ENCODE measurements at places on chromosomes 11 and 22.

DNA sequence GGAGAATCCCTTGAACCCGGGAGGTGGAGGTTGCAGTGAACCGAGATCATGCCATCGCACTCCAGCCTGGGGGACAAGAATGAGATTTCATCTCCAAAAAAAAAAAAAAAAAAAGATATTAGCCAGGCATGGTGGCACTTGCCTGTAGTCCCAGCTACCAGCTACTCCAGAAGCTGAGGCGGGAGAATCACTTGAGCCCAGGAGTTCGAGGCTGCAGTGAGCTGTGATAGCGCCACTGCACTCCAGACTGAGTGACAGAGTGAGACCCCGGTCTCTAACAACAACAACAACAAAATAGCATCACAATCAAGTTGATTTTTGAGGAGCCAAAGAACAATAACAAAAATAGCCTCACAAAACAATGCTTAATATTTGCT, 2.3 kb downstream of the PMM1 start:
- DNase-seq, result no peak

- no peak for DNase-seq
These were observed 103.4 kb downstream of the RPL27A start for GRCh38 chr11:8785998-8786397.

- no peak for DNase-seq
These were observed 268.3 kb downstream of the MN1 start for GRCh38 chr22:27533105-27533745.

- DNase-seq, result no peak
These were observed 7.6 kb downstream of the MRGPRD start for GRCh38 chr11:68973219-68973618.

DNA sequence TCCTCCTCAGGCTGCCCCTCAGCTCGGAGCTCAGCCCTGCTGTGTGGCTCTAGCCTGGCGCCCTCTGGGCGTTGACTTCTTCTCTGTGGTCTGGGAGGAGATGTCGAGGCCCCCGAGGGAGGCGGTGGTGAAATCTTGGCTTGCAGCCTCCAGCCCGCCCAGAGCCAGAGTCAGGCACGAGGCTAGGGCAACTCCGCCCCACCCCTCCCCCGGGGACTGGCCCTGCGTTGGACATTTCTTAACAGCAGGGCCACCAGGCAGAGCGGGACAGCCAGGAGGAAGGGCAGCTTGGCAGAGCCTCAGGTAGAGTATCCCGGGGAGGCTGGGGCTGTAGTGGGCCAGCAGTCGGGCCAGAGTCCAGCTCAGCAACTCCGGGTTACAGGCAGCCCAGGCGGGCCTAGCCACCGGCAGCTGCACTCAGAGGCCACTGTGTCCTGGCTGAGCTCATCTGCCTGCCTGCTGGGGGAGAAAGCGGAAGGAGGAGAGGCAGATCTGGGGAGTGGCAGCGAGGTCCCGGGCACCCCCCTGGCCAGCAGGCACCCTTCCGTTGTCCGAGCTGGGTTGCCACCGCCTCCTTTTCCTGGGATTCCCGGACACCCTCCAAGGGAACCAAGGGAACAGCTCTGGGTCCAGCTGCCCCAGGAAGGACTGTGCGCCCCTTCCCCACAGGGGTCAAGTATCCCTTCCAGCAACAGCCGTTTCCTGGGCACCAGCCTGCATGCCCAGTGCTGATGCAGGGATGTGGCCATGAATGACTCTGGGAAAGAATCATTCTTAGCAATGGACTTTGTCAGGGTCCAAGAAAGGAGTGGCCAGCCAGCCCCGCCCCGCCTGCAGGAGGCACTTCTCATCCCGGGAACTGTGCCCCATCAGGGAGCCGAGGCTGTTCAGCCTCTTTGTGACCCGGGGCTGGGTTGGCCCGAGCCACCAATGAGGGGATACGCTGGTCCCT, at the start of gene ALDH3B1:
TSS of gene ALDH3B1 (plus strand) at position 238 of the 952 bp plus-strand sequence. CDS start 4,971 bp downstream, outside the sequence.
- peak; percentile 75 for DNase-seq

- no peak for DNase-seq
These were observed 65.1 kb upstream of the LRRC55 start for GRCh38 chr11:57116654-57117053.

DNA sequence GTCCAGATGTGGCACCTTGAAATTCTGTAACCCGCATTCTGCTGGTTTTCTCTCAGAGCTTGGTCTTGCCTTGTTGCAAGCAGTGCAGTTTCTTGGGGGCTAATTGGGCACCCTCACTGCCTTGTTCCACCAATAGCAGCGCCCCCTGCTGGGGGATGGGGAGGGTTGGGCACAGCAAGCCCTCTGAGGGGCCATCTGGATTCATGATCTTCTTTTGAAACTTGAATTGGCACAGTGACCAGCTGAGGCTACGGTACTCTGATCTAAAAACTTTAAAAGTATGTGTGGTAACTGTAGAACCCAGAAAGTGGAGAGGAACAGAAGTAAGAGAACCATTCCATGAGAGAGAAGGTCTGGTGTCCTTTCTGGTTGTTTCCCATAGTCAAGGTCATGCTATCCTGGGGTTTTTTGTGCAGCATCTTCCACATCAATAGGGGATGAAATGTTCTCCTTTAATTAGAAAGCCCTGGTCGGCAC, 64.2 kb downstream of the MED15 start:
- DNase-seq, result peak; percentile 48

DNA sequence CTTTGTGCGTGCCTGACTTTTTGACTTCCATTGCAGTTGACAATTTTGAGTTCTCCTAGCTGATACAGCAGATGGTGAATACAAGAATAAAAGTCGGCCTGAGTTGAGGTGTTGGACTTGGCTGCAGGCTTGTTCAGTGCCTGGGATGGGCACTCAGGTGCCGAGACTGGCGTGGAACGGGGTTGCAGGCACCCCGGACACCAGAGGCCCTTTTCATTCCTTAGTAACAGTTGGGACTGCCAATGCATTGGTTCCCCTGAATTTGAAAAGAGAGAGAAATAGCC, 1.3 kb downstream of the PHRF1 start:
- DNase-seq, result no peak

DNA sequence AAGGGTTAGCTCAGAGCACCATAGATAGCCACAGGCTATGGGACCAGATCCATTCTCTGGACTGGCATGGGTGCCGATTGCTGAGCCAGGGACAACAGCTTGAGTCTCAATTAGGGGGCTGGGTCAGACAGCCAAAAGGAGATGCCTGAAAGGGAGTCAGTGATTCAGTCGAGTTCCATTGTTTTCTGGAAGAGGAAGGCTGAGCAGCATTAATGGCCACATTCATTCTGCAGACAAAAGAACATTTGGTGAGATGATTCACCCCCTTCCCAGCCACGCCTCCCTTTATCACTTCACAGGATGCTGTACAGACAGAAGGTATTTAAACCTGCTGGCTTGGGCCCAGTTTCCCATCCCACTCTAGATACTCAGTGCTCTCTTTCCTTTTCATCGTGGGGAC, 131.9 kb downstream of the ADAMTS15 start:
- DNase-seq, result no peak

DNA sequence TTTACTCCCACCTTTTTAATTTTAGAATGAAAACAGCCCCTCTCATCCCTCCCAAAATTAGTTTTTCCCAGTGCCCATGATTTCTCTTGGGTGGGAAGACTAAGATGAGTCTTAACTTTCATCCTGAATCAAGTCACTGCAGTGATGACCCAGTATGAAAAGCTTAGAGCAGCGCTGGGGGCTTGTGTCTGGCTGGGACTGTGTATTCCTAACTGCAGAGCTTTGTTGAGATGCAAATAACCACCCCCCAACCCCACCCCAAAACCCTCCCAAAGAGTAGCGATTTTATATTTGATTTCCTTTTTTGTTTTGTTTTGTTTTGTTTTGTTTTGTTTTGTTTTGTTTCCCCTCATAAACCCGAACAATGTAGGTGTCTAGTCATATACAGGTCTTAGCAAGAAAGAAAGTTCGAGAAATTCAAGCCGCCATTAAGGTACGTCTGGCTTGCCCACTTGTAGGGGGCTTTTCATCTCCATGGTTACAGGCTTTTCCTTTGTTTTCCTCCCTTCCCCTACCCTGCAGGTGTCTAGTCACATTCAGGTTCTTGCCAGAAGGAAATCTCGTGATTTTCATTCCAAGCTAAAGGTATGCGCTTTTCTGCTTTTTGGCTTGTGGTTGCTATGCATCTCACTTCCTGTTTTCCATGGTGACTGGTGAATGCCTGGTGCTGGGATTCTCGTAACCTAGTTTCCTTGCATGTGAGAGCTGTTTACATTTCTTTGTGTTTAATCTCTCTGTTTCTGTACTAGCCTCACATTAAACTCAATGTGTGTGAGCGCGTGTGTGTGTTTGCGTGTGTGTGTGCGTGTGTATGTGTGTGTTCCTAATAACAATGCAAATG, 144.6 kb upstream of the RASSF10 start:
- no peak for DNase-seq

GRCh38 chr11:24762076-24762475, 265.2 kb downstream of the LUZP2 start:
- DNase-seq, result no peak

DNA sequence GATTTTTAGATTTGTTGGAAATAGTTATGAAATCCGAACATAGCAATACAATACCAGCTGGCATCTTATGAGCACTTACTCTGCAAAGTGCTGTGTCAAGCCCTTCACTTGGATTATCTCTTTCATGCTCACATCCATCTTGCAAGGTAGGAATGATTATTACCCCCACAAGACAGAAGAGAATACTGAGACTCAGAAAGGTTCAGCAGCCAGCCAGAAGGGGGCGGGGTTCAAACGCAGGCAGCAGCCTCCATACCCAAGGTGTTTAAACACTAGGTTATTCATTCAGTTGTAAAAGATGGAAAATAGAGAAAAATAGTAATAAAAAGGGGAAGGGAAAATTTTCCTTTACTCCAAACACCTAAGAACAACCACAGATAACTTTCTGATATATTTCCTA, 158.5 kb downstream of the CCDC34 start:
- no peak for DNase-seq

GRCh38 chr11:76455331-76455730, 10.5 kb downstream of the EMSY start:
- no peak for DNase-seq

DNA sequence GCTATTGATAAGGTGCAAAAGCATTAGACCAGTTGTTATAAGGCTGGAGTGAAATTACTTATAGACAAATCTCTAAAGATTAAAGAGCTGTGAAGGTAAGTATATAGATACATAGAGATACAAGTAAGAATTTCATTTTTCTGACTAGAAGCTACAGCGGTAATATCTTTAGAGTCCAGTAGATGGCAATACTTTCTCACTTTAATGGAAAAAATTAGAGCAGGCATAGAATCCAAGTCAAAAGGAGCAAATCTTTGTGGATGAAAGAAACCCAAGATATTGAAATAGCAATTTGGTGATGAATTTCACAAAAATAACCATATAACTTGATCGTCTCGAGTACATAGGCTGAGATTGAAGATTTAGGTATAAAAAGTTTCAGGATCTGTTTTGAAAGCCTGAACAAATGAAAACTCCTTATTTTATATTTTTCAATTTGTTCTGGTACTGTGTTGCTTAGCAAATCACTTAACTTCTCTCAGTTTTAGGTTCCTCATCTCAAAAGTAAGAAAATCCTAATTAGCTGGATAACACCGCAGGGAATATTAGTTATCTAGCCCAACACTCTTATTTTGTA, 81.9 kb downstream of the UVRAG start:
- DNase-seq, result no peak

- peak; percentile 10 for DNase-seq
These were observed 166.6 kb downstream of the BRD1 start for GRCh38 chr22:49660794-49661781.

- peak; percentile 22 for DNase-seq
These were observed 19.3 kb downstream of the EIF3F start for GRCh38 chr11:8006349-8006977.

- DNase-seq, result no peak
These were observed 1.7 kb downstream of the BAIAP2L2 start for GRCh38 chr22:38108561-38109319.

- no peak for DNase-seq
These were observed 47.5 kb downstream of the SC5D start for GRCh38 chr11:121340032-121340580.

- no peak for DNase-seq
These were observed 101.5 kb downstream of the TYR start for GRCh38 chr11:89279176-89279575.

DNA sequence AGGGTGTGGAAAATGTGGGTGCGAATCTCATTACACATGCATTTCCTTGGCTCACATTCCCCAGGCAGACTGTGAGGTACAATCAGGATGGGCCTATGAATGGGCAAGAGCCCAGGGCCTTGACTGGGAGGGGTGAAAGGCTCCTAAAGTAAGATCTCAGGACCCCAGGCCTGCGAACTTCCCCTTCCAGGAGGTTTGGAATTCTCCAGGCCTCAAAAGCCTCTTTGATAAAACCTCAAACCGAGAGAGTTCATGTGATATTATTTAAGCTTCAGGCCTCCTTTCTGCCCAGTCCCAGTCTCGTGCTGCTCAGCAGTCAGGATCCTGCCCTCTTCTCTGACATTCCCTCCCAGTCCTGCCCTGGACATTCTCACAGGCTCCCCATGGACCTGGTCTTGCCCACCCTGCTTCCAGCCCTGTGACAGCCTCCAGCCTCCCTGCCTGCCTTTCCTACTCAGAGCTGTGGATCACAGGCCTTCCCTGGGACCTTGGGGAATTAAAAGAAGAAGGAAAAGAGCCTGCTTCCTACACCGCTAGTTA, 37.3 kb upstream of the TEAD1 start:
- no peak for DNase-seq

- DNase-seq, result no peak
These were observed 27.0 kb downstream of the PLEKHA7 start for GRCh38 chr11:16987205-16987568.

DNA sequence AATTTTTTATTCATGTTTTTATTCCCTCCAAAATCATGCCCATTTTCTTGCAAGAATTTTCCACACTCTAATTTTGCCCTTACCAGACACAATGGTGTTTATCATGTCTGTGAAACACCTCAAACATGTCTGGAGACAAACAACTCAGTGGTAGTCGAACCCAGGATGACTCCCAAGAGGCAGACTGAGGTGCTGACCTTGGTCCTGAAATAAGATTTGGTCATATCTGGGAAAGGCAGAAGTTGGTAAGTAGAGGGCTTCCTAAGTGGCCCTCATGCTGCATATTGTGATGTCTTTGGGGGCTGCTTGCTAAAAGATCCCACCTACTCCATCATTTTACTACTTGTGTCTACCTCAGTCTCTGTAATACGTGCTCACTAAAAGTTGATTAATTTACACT, 369.4 kb upstream of the ISX start:
- no peak for DNase-seq

- no peak for DNase-seq
These were observed 742 bp upstream of the CASP4 start for GRCh38 chr11:104968856-104969776.

DNA sequence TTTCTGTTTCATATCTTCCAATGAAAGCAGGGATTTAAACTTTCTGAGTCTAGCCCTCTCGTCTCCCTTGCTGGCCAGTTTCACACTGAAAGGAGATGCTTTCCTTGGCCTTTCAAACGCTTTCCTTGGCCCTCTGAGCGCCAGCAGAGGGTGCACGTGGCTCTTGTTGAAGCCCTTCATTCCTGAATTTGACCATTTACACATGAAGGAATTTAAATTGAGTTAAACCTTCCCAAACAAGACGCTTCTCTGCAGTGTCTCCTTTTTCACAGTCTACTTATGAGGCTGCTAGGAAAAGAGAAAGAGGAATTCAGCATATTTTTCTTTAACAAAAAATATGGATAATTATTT, 21.6 kb downstream of the NNMT start:
- no peak for DNase-seq

All from CD4-positive, alpha-beta T cell treated with Interleukin-15 for 1 hour (primary cell).